ENCODE measurements at places on chromosomes 12 and 14. TPM values are rescaled to one million over a fixed set of nuclear protein-coding genes. Genes with fewer than 3 reads are reported as not detected.

The BMAL2 gene
- total RNA-seq, result 102 TPM

The OAS3 gene
- total RNA-seq, result 1.3 TPM

The LTBR gene
- total RNA-seq, result 60.6 TPM

The ASPG gene
- 6.9 TPM for total RNA-seq

The AQP5 gene
- total RNA-seq, result 1.3 TPM

The SCNN1A gene
- total RNA-seq, result 57.7 TPM

The MYF6 gene
- total RNA-seq, result not detected

The TEX52 gene
- total RNA-seq, result not detected

The SLC6A15 gene
- 22.9 TPM for total RNA-seq

The DDIT3 gene
- 213 TPM for total RNA-seq

The OR6C4 gene
- not detected for total RNA-seq

DNA sequence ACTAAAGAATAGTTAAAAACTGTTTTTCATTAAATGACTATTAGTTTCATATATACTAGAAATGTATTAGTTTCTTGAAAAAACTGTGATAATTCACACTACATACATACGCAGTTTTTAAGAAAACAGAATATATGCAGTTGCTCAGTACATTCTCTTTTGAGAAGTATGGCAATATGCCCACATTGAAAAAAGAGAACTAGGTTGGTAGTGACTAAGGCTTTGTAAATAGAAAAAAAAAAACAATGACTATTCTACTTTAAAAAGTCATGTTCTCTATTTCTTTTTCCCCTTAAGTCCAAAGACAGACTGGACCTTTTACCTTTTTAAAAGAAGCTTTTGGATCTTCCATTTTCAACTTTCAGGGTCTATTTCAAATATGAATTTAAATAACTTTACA lies 25.0 kb downstream of the SNX6 start:
- DNase-seq, result peak; percentile 48

DNA sequence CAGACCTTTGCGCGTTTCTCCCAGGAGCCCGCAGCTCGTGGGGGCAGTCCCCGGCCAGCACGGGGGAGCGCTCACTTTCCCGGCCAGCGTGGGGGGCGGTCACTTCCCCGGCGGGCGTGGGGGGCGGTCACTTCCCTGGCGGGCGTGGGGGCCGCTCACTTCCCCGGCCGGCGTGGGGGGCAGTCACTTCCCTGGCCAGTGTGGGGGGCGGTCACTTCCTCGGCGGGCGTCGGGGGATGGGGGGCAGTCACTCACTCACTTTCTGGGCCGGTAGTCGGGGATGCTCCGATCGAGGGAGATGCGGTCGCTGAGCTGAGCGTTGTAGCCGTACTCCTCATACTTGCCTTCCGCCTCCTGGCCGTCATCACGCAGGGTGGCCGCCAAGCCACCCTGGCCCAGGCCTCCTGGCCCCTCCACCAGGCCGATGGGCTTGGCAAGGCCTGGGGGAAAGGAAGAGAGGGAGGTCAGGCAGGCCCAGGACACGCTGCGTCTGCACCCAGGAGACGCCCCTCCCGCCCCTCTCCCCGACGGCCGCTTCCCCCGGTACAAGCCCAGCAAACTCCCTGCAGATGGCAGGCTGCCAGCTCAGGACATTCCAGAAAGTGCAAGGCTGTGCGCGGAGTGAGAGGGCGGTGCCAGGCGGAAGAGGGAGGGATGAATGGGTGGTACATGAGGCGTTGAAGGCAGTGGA lies 43.3 kb downstream of the GALNT9 start:
- peak; percentile 5 for DNase-seq

GRCh38 chr12:10341892-10342509 lies 34.3 kb downstream of the KLRD1 start:
- peak; percentile 12 for DNase-seq

- DNase-seq, result peak; percentile 55
Observed at GRCh38 chr12:120439646-120440247, 1.8 kb downstream of the COX6A1 start.

DNA sequence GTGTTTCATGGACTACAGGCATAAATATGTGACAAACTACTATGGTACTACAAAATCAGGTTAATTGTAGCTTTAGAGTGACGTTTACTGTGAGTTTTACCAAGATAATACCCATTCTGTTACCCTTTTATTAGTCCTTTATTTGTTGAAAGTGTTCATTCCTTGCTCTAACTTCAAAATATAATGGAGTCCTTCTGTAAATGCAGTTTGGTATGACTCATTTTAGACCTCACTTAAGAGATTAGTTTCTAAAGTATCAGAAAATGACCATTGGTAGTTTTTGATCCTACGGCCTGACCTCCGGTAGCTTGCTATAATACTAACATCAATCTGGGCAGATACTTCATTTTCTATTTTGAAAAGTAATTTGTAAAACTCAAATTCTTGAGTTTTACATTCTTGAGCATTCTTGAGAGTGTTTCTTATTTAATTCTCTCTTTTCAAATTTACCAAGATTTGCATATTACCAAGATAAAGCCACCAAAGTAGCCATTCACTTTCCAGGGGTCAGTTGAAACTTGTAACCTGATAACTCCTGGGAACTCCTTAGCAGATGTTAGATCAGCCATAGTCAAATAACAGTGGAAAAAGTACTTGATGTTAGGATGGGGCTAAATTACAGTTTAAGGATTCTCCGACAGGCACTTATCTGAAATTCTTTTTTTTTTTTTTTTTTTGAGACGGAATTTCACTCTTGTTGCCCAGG lies 4.2 kb downstream of the HSPA2 start:
- no peak for DNase-seq

DNA sequence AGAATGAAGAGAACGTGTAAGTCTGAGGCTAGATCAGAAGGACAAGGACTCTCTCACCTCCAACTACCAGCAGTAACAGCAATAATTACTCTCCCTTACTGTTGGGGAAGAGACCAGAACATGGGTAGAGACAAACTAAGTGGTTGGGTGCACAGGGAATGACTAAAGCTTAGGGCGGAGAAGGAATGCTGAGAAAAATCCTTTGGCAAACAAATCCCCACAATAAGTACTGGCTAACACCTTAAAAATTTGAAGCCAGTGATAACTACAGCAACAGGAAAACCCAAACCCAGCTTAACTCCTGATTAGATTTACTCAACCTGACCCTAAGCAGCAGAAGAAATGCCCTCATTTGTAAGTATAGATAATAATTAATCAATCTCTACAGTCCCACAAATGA lies 759.0 kb downstream of the AACS start:
- peak; percentile 0 for DNase-seq

DNA sequence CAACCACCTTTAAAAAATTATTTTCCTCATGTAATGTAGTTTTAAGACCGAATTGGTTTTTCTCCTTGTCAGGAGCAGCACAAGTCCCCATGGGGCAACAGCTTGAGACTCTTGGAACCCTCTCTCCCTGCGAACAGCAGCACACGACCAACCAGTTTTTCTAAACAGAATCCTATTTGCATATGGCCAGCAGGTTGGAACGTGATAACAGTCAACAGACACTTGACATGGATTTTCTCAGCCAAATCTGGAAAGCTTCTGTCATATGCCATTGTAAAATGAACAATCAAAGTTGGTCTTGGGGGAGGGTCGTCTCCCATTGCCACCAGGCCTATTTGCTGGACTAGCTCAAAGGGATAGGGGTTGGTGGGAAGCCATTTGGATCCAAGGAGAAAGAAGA lies 1915.0 kb upstream of the FLRT2 start:
- DNase-seq, result no peak

- DNase-seq, result no peak
Observed at GRCh38 chr12:118455327-118455726, 79.0 kb downstream of the SUDS3 start.

- DNase-seq, result no peak
Observed at GRCh38 chr12:66900616-66901015, 221.7 kb upstream of the GRIP1 start.

- DNase-seq, result no peak
Observed at GRCh38 chr14:24149302-24149969, 2.1 kb downstream of the RNF31 start.

GRCh38 chr12:111759991-111760390 lies 6.7 kb upstream of the ALDH2 start:
- DNase-seq, result no peak

DNA sequence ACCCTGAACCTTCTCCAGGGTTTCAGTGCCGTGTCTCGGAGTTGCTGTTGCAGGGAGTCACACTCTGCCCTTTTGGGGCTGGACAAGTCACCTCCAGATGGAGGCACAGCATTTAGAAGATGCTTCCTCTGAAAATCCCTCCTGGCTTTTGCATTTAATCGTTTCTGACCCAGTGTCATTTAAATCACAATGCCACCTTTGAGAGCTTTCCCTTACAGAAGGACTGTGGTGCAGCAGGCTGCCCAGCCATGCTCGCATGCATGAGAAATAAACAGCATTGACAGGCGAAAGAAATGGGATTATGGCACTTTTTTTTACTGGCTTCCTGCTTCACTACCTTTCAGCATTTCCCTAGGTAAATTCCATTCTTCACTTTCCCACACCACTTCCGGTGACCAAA lies 113.4 kb upstream of the DYRK2 start:
- no peak for DNase-seq

- no peak for DNase-seq
Observed at GRCh38 chr12:131371401-131372170, 339.3 kb upstream of the SFSWAP start.

DNA sequence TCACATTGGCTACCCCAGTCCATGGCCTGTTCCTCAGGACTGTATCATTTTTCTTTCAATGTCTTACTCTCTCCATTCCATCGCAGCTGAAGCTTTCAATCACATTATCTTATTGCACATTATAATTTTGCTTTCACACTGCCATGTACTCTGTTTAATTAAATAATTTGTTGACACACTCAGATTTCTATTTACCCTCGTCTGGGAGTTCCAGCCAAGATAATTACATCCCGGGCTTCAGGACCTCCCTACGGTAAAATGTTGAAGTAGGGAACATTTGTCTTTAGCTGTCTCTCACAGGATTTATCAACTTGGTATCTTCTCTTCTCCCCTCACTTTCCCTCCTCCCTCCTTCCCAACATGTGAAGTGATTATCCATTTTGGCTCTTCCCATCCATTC lies 177.2 kb upstream of the RASSF8 start:
- no peak for DNase-seq

DNA sequence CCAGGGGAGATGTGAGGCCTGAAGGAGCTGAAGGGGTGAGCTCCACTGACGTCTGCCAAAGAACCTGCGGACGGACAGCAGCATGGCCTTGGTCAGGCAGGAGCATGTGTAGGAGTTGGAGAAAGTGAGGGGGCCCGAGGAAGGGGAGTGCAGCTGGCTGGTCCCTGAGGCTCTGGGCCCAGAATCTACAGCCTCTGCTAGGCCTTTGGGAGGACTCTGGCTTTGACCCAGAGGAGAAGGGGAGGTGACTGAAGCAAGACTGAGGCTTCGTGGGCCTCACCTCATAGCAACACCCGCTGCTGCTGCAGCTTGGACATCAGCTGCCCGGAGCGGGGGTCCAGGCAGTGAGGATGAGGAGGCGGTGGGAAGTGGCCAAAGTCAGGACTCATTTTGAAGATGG lies 216.6 kb upstream of the FKBP4 start:
- DNase-seq, result no peak

DNA sequence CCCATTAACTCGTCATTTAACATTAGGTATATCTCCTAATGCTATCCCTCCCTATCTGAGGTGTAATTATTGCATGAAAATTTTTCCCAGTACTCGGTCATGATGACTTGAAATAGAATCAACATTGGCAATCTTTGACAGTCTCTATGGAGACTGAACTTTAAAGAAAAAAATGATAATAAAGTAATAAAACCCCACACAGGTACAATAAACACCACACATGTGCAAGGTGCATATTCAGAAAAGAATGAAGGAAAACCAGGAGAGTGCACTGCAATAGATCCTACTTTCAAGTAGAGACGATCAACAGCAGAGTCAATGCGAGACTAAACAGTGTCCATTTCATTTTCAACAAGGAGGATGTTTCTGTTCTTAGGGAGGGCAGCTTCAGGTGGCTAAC lies 1253.8 kb upstream of the TMEM132C start:
- no peak for DNase-seq

DNA sequence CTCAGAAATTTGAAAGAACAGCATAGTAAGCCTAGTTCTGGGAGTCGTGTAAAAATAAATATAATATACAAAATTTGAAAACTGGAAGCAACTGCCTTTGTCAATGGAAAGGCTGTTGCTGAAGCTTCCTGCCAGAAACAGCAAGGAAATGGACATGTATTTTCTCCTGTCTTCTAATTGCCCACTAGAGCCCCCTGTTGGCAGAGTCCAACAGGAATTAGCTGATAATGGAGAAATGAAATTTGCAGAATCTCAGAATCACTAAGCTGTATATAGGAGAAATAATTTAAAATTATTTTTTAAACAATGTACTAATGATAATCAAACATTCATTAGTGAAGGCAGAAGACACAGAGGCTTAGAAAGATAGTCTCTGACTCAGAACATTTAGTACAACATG lies 414.8 kb downstream of the SLC6A15 start:
- no peak for DNase-seq

GRCh38 chr12:50205648-50206047 lies 38.5 kb upstream of the CERS5 start:
- peak; percentile 56 for DNase-seq

- peak; percentile 89 for DNase-seq
Observed at GRCh38 chr12:63900922-63901793, 56.7 kb downstream of the SRGAP1 start.

DNA sequence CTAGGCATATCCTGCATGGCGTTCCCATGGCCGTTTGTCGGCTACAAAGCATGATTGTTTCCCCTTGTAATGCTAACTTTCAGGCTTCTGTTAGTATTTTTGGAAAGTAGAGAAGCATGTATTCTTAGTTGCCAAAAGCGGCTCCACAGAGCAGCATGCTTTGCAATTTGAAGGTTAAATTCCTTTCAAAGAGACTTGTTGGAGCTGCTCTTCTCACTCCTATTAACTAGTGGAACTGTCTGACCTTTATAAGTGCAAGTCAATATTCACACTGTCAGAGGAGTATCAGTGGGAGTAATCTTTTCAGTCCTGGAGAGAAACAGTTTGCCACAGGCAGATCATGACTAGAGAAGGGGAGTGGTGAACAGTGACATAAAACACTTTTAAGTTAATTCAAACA lies 656.1 kb upstream of the NOVA1 start:
- DNase-seq, result no peak

GRCh38 chr14:27612121-27612520 lies 1014.3 kb upstream of the NOVA1 start:
- no peak for DNase-seq

DNA sequence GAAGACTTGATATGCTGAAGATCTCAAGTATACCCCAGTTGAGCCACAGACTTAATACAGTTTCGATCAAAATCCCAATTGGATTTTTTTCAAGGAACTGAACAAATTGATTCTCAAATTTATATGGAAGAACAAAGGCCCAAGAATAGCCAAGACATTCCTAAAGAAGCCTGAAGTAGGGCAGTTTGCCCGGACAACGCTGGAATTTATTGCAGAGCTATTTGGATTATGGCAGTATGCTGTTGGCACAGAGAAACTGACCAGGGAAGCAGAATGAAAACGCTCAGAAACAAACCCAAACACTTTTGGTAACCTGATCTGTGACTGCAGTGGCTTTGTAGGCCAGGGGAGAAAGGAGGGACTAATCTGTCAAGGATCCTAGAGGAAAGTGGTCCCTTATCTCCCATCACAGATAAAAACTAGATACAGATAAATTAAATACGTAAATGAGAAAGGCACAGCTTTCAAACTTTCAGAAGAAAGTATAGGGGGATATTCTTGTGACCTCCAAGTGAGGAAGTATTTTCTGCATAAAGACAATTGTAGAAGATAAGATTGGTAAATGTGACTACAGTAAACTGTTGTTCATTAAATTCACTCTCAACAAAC lies 35.9 kb upstream of the GSC start:
- no peak for DNase-seq
